ENCODE measurements at places on chromosomes 7 and 10. TPM values are rescaled to one million over a fixed set of nuclear protein-coding genes. Genes with fewer than 3 reads are reported as not detected.

Gene IFIT1B
- not detected for total RNA-seq

Gene SUFU
- total RNA-seq, result 5.5 TPM

Gene HIPK2
- 82.1 TPM for total RNA-seq

Gene PTPRZ1
- total RNA-seq, result 1.1 TPM

Gene SUN3
- not detected for total RNA-seq

Gene ING3
- 18.3 TPM for total RNA-seq

Gene NEUROD6
- not detected for total RNA-seq

Gene ANKRD30A
- total RNA-seq, result 1.5 TPM

Gene CARD11
- total RNA-seq, result 1.2 TPM

Gene HOXA13
- not detected for total RNA-seq

Gene TUBAL3
- total RNA-seq, result not detected

Gene GPR141
- total RNA-seq, result not detected

Gene DNAH11
- 1.5 TPM for total RNA-seq

Gene GDI2
- 319 TPM for total RNA-seq
